HFFc6 (cell line): ENCODE measurements at places on chromosomes 12 and 14.

GRCh38 chr14:96055753-96056508, 16.8 kb downstream of the C14orf132 start:
- DNase-seq: no peak

DNA sequence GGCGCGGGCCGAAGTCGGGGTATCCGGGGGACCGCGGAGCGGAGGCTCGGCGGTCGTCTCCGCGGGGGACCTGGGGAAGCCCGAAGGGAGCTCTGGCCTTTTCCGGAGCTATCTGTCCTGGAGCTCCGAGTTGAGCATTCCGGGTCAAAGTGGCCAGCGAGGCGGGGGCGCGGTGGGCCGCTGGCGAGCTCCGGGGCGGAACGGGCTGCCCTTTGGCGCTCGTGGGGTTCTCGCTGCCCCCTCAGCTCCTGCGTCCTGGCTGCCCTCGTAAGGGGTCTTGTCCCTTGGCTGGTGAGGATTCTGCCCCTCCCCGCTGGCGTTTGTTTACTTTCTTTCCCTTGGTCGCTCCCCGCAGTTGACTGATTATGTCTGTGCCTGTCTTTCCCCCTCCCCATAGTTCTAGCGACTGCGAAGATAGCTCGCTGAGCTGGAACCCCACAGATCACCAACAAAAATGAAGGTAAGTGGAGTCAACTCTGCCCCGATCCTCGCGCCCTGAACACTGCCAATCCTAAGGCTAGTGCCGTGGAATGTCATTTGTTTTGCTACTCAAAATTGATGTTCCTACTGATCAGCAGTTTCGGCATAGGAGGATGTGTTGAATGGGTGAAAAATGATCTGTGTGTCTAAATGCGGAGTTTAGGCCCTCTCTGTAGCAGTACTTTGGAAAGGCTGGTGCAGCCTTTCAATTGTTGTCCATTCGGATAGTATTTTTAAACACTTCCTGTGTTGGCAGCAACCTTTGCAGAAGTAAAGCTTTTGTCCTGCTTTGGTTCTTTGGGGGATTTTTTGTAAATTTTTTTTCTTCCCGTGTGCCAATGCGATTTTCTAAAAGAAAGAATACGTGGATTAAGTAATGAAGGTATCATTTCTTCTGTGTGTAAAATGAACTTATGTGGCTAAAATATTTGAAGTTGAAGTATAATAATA, 1.3 kb downstream of the ARID4A start:
- DNase-seq: no peak

GRCh38 chr12:84702001-84702400, 210.6 kb downstream of the SLC6A15 start:
- no peak for DNase-seq

DNA sequence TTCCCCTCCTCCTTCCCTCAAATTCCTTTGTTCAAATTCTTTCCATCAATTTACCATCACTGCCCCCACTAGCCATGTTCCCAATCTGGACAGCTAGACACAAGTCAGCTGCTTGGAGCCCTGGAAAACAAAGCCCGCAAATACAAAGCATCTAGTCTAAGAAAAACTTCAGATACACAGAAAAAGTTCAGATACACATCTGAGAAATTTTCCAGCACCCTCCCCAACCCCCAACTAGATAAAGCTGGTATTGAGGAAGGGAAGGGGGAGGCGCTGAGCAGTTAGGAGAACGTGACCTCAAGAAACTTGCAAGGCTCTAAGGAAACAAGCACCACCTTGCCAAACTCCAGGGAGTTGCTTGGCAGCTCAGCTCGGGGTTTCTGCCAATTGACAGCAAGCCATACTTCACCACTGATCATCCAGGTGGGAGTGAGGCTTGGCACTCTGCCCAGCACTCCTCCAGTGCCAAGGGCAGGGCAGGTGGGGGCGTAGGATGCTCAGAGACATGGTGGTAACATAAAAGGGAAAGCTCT, 5.1 kb upstream of the CNIH1 start:
- no peak for DNase-seq

DNA sequence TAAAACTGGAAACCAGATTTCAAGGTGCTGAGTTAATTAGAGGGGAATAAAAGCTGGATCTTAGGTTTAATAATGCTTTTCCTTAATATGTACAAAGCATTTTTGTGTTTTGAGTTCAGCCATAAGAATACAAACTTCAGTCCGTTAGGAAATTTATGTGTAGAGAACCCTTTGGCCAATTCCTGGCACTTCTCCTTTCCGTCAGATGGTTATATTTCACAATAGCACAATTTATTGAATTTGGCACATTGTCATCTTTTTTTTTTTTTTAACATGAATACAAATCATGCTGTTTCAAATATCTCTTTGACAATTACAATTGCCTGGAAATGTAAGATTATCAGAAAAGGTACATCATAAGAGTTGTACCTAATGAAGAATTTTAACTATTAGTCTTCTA, 56.2 kb upstream of the DDHD1 start:
- DNase-seq: no peak

DNA sequence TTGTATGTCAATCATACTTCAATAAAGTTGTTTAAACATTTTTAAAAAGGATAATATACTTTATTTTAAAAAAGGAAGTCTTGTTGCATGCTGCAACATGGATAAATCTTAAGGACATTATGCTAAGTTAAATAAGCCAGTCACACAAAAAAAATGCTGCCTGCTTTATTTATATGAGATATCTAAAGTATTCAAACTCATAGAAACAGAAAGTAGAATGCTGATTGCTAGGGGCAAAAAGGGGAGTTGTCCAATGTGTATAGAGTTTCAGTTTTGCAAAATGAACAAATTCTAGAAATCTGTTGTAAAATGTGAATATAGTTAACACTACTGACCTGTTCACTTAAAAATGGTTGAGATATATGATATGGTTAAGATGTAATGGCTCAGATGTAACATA, 8.7 kb downstream of the KLRC4 start:
- no peak for DNase-seq

DNA sequence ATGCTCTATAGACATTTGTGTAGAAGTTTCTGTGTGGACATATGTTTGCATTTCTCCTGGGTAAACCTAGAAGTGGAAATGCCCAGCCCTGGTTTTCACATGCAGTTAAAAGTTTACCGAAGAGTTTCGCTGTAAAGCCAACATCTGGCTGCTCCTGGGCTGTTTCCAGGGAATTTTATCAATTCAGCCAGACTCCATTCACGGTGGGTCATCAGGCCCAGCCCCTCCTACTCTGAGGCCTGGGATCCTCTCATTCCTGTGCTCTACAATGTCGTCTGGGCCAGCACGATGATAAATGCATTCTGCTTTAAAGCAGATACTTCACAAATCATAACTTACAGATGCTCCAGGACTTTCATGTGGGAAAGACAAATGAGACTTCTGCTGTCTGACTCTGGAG, 7.1 kb downstream of the NUAK1 start:
- DNase-seq: no peak

GRCh38 chr12:109555431-109556315, 17.6 kb downstream of the MMAB start:
- DNase-seq: no peak

DNA sequence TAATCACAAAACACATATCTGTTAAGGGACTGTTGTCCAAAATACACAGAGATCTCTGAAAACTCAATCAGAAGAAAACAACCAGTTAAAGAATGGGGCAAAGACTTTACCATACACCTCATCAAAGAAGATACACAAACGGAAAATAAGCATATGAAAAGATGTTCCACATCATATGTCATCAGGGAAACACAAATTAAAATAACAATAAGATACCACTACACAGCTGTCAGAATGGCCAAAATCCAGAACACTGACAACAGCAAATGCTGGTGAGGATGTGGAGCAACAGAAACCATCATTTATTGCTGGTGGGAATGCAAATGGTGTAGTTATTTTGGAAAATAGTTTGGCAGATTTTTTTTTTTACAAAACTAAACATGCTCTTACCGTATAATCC, 220.5 kb upstream of the FOXN3 start:
- DNase-seq: no peak

DNA sequence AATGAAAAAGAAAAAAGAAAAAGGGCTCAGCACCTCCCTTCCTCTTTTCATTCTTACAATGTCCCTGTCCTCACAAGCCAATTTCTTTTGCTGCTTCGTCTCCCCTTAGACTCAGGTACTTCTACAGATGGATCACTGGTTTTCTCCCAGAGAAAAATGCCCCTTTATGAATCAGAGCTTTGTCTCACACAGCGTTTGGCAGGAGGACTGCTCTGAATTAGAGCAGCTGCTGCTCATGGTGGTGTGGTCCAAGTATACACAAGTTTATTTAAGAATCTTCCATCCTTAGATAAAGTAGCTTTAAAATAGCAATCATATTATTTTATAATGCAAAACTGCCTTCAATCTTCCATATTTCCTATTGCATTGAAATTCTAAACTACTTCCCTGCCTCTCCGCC, 80.3 kb downstream of the SLC8A3 start:
- no peak for DNase-seq

DNA sequence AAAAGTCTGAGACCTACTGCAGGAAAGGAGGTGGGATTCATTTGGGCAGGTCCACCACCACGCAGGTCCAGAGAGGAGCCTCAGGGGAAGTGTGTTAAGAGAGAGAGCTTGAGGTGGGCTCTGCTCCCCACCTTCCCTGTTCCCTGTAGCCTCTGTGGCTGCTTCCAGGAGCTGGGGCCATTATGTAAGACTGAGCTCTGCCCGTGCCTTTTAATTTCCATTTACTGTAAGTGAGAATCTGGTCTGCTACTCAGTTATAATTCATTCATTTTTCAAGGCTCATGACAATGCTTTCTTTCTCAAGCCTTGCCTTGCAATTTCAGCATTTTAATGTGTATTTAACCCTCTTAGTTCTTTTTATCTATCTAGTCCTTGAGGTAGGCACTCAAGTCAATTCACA, 8.3 kb downstream of the SLC4A8 start:
- no peak for DNase-seq

GRCh38 chr12:109758426-109759420, 45.1 kb downstream of the FAM222A start:
- DNase-seq: no peak
